ENCODE measurements at places on chromosomes 13 and 19.

GRCh38 chr13:75787249-75787928 is 151.3 kb downstream of the LMO7 start:
- DNase-seq: no peak

DNA sequence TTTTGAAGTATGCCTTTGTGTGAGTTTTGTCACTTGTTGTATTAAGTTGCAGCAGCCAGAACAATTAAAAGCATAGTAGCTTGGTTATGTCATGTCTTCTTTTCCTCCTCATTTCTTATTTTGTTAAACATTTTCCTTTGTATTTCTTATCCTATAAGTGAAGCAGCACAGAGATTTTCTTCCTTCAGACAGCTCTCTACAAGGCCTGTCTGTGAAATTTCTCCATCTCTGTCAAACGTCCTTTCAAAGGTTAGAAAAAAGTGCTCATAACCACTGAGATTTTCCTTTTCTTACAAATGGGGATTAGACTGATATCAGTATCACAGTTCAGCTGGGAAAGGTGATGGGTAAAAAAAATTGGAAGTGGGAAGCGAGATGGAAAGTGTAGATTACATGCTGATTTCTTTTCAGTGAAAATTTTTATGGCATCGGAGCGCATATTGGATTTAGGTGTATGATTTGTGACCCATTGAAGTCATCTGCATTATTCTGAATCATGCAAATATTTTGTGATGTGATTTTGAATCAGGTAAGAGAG is 71.7 kb downstream of the GPC5 start:
- no peak for DNase-seq

DNA sequence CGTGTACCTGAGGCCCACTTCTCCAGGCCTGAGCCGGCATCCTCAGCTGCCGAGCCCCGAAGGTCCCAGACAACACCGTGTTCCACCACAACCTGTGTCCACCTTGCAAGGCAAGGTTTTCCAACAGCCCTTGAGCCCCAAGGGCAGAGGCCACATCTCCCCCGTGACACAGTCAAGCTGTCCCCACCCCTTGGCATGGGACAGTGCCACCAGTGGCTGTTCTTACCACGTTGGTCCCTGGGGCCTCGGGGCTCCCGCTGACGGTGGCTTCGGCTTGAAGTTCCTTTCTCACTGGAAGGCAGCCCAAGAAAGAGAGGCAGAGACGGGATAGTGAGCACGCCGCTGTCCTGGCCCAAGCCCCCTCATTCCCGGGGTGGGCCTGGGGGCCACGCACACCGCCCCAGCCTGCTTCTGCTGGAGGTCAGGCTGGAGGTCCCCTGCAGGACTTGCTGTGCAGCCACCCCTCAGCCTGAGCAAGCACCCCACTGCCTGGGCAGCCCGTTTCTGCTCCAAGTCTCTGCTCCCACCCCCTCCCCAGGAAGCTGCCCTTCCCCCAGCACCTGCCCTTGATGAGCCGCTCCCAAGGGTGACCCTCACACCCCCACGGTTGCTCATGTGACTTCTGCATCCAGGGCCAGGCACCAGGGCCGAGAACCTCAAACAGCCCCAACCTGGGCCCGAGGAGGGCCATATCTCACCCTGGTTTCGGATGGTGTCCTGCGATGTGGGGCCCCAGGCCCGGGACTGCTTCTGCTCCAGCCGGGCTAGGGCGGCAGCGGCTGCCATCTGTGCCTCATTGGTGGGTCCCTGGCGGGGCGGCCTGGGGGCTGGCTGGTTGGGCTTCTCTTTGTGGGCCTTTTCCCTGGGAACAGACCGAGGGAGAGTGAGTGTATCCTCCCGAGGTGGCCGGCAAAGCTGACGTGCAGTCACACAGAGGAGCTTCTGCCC is 4.1 kb downstream of the UBXN6 start:
- no peak for DNase-seq

- no peak for DNase-seq
Observed at GRCh38 chr13:31485651-31486051, 253.7 kb upstream of the RXFP2 start.

DNA sequence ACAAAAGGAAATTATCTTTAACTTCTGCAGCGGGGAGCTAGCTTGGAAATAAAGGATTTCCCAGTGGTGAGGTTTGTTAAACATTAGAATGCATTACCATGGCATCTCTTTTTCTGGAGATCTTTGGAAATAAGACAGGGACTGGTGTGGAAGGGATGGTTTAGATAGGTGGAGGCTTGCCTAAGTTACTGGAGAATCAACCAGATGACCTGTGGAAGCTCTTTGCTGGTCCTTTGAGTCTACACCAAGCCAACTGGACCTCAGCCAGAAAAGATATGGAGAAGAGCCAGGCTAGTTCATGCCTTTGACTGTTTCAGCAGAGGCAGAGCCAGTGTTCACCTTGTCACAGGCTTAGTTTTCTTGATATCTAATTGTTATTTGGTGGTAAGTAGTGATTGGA is 134.7 kb downstream of the KCNRG start:
- peak; percentile 71 for DNase-seq

GRCh38 chr13:97243915-97244781 is 22.0 kb downstream of the MBNL2 start:
- DNase-seq: no peak

DNA sequence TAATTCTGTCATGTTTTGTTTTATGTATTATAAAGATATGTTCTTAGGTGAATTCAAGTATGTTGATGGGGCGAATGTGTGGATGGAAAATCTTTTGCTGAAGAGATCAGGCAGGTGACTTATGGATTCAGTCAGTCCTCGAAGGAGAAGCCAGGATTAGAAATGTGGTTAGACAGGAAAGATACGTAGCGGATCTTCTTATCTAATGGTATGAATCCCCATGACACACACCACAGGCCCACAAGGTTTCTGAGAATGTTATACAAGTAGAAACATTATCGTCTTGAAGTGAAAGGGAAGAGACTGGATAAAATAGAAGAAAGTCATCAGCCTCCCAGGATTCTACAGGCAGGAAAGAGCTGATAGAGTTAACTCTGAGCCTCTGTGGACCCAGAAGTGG is 69.0 kb upstream of the RFXAP start:
- DNase-seq: no peak

DNA sequence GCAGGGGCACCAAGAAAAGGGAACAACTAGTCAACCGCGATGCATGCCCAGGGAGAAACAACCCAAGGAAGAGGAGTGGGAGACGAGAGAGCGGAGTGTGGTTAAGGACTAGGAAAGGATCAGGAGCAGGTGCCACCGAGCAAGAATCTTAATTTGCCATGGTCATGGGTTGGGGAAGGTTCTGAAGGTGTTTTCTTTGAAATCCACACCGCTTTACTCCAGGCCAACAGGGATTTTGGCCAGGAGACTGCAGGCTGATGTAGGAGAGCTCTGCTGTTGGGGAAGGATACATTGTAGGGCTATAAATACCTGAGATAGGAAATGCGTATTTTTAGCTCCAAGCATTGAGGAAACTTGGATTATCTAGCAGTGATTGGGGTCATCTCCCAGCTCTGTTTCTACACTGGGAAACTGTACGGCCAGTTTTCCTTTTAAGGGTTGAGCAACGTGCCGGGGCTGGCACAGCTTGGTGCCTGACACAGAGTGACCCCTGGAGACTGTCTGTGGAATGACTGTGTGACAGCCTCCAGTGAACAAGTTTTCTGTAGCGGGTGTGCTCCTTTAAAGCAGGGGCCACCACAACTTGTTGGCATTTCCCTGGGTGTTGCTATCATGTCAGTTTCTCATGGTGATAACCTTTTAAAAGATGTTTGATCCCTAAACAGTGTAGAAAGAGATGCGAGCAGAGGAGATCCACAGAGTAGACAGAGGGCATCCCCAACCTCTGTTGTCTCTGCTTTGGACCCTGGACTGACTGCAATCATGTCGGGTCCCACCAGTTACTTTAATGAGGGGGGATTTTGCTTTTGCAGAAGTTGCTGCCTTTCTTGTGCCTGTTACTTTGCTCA is 34.3 kb downstream of the ZNF536 start:
- no peak for DNase-seq

DNA sequence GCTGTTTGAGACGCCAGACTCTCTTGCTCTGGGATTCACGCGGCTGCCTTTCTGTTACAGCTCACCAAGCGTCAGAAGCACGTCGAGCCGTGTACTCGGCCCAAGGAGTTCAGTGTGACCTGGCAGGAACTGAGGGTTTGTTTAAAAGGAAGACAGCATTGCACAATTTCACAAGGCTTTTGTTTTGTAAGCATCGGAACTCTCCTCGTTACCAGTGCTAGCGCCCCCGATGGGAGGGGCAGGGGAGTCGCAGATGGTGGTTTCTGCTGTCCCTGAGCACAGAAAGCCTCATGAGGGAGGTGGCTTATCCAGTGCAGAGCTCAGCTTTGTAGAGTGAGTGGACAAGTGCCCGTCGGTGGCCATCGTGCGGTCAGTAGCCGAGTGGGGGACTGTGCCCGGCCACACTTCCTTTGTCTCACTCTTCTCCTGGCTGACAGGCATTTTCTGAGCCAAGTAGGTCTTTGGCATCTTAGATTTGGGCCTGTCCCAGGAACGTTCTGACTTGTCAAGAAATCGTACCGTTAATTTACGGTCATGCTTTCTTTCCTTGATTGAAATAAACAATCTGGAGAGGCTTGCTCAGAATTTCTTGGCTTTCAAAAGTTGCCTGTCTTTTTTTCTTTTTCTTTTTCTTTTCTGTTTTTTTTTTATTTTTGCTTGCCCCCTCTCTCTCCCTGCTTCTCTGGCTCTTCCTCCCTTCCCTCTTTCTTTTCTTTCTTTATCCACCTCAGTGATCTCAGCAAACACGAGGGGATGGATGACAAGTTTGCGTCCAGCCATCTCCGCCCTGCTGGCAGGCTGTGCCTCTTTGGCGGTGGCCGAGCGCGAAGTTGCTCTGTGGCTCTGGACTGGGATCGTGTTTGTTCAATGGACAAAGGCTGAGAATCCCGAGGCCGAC is 7.7 kb downstream of the KDM4B start:
- peak; percentile 74 for DNase-seq

- no peak for DNase-seq
Observed at GRCh38 chr19:7509625-7510024, 6.3 kb upstream of the ZNF358 start.

DNA sequence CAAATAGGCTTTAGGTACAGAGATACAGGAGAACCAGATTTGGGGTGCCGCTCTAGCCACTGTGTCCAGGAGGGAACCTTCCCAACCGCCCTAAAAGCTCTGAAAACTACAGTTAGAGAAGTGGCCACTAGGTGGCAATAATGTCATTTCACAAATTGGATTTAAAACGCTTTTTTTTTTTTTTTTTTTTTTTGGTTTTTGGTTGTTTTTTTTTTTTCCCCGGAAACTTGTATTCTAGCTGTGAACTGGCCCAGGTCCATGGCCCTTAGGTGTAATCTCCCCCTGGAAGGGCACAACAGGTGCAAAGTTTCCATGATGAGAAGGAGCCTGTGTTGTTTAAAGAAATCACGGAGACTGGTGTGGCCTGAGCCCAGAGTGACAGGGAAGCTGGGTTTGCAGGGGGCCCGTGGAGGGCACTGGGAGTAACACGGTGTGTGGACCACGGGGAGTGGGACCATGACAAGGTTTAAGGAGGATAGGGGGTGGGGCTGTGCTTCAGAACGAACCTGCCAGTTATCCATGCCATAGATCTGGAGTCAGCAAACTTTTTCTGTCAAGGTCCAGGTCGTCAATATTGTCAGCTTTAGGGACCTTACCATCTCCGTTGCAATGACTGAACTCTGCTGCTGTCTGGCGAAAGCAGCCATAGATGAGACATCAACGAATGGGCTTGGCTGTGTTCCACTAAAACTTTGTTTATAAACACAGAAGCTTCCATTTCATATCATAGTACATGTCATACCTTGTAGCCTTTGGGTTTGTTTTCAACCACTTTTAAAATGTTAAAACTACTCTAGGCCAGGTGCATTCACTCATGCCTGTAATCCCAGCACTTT is 10.1 kb downstream of the OR1I1 start:
- peak; percentile 85 for DNase-seq

DNA sequence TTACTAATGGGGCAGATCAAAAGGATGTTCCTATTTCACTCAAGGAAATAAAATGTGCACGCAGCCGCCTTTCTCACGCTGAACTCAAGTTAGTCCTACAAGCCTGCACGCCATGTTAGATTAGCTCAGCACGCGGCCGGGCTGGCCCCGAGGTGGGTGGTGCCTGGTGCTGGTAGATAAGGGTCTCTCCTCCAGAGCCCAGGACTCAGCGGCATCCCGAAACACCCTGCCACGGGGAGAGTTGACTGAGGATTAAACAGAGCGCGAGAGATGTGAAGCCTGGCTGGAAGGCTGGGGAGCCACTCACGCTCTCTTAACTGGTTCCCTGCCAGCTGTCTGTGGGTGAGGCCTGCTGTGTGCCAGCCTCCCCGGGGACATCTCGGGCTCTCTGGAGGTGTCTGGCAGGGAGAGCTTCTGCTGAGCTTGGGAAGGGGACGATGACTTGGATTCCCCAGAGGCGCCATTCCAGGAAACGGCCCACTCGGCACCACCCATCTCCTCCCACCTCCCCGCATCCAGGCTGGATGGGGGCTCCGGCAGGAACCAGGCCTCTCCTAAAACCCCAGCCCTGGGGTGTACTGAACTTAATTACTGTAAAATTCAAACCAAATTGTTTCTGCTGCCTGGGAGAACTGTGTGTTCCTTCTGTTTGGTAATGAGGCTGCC is 122.2 kb downstream of the KDM4B start:
- peak; percentile 33 for DNase-seq

DNA sequence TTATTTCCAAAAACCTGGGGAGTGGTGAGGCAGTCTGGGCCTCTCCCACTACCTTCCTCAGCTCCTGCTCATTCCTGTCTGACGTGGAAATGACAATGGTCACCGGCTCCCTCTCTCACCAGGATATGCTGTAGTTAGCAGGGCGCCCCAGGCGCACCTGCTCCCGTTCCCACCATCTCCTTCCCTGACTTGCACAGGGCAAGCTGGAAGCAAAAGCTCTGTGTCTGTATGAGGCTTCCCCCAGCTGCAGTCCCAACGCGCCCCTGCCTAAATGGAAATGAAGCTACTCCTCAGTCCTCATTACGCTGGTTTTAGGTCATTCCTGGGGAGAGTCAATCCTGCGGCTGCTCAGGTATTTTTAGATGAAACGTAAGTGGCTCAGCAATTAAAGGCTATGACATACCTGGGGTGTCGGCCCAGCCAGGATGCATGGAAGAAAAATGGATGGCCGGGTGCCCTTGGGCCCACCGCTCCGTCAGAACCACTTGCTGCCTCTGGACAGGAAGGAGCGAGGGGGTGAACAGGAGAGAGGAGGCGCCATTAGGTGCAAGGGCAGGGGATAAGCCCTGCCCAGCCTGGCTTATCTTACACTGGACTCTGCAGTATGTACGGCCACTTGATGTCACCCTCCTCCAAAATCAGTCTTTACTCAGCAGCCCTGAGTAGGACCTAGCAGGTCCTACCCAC is 32.4 kb downstream of the DHRS12 start:
- DNase-seq: no peak

- DNase-seq: no peak
Observed at GRCh38 chr19:24074720-24075454, 12.1 kb upstream of the ZNF254 start.

- no peak for DNase-seq
Observed at GRCh38 chr13:44622261-44622660, 46.1 kb upstream of the TSC22D1 start.

- DNase-seq: peak; percentile 47
Observed at GRCh38 chr13:108947551-108948030, 318.2 kb downstream of the MYO16 start.

DNA sequence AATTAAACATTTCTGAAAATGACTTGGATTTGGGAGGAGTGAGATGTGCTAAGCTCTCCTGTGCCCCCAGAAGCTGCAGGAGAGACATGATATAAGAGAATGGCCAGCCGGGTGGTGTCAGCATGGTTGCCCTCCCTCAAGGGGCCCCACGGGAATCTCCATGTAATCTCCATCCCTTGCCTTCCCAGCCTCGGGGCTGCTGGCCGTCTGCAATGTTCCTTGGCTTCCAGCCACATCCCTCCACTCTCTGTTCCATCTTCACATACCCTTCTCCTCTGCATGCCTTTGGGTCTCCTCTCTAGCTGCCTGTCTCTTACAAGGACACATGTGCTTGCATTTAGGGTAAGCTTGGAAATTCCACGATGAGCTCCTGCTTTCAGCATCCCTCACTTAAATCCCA is 172.0 kb downstream of the TSHZ3 start:
- DNase-seq: no peak
